ENCODE measurements at places on chromosomes 16 and 17. TPM values are rescaled to one million over a fixed set of nuclear protein-coding genes. Genes with fewer than 3 reads are reported as not detected.

GRCh38 chr17:29252101-29252791 is 5.6 kb downstream of the CRYBA1 start:
- DNase-seq, result no peak

GRCh38 chr16:62240722-62241121 is 204.5 kb upstream of the CDH8 start:
- DNase-seq, result no peak

DNA sequence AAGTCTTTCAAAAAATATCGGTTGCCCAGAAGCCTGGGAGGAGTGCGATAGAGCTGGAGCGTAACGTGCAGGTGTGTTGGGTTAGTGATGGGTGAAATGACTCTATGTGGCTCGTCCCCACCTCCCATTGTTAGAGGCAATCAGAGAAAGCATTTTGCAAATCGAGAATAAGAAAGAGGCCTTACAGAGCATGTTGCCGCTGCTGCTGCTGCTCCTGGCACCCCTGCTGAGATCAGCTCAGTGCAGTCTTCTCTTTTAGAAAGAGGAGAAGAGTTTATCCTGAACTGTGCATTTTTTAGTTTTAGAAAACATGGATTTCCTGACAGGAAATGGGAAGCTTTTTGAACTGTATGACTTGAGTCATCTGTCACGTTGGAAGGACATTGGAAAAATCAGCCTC is 774.5 kb upstream of the RBFOX1 start:
- no peak for DNase-seq

Gene KRT33B
- total RNA-seq, result not detected
